Dermis microvascular lymphatic vessel endothelial cell (primary cell): ENCODE measurements at places on chromosomes 16 and 17. TPM values are rescaled to one million over a fixed set of nuclear protein-coding genes. Genes with fewer than 3 reads are reported as not detected.

- DNase-seq, result no peak
Measured at GRCh38 chr17:7717756-7718350, 309 bp downstream of the DNAH2 start.

- no peak for DNase-seq
Measured at GRCh38 chr17:57905875-57906455, 49.2 kb downstream of the CUEDC1 start.

DNA sequence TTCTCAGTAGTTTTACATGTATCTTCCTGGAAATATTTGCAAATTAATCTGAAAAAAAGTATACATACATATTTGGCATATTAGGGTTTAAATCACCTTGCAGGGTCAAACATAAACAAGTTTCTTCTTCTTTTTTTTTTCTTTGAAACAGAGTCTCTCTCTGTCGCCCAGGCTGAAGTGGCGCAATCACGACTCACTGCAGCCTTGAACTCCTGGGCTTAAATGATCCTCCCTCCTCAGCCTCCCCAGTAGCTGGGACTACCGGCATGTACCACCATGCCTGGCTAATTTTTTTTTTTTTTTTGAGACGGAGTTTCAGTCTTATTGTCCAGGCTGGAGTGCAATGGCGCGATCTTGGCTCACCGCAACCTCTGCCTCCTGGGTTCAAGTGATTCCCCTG lies 12.6 kb upstream of the FUS start:
- DNase-seq, result no peak

DNA sequence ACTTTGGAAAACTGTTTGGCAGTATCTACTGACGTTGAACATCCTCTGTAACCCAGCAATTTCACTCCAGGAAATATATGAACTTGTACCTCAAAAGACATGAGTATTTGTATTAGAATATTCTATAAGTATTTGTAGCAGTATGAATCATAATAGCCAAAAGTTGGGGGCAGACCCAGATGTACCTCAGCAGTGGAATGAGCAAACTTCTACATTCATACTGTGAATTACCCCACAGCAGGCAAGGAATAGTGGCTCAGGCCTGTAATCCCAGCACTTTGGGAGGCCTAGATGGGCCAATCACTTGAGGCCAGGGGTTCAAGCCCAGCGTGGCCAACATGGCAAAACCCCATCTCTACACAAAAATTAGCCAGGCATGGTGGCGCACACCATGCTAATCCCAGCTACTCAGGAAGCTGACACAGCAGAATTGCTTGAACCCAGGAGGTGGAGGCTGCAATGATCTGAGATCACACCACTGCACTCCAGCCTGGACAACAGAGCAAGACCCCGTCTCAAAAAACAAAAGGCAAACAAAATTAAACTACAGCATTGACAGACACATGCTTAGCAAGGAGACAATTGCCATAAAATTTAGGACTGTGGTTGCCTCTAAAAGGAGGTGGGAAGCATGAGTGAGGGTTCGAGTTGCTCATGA lies 11.2 kb upstream of the HELZ start:
- DNase-seq, result no peak

EPOP gene
- 0.76 and 0.90 TPM in 2 replicates for total RNA-seq

CCR7 gene
- under 0.01 TPM in 1 of 2 replicates, not detected in the other for total RNA-seq

TAC4 gene
- not detected in 2 replicates for total RNA-seq

HEATR9 gene
- total RNA-seq, result not detected in 2 replicates
